Central memory CD4-positive, alpha-beta T cell (primary cell): ENCODE measurements at places on chromosomes 3 and 15.
A peak's percentile ranks its signal among the peaks of the same experiment; 100 is the strongest.

DNA sequence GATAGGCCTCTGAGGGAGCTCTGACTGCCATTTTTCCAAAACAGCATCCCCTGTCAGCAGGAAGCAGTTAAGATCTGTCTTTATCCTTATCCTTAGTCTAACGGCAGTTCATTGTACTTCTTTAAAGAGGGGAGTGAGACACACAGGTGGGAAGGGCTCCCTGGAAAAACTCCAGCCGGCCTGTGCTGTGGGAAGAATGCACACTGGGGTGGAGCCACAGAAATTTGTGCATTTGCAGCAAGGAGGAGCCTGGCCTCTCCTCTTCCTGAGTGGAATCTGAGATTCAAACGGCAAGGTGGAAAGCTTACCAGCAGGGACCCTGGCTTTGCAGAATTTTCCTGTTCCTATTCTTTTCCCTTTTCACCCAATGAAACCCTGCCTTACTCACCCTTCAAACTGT lies 1209.4 kb downstream of the ROBO2 start:
- DNase-seq = no peak

DNA sequence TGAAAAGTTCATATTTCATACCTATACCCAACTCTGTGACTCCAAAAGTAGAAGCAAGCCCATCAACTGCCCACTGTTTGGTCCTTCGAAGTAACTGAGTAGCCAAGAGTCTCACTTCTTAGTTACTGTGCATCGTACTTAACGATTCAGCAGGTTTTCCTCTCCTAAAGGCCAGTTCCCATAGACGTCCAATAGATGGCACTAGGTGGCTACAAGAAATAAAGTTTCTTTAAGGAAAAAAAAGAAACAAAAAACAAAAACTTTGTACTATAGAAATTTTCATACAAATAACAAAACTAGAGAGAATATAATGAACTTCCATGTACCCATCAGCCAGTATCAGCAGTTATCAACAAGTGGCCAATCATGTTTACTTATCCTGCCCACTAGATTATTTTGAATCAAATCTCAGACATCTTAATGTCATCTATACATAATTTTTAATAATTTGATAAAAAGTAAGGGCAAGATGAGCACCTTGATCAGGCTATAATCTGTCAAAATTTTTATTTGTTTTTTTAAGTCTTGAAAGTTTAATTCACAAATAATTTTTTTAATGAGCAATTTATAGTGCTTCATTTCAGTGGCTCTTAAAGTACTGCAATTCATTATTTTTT lies 63.8 kb upstream of the ACP3 start:
- no peak for DNase-seq

DNA sequence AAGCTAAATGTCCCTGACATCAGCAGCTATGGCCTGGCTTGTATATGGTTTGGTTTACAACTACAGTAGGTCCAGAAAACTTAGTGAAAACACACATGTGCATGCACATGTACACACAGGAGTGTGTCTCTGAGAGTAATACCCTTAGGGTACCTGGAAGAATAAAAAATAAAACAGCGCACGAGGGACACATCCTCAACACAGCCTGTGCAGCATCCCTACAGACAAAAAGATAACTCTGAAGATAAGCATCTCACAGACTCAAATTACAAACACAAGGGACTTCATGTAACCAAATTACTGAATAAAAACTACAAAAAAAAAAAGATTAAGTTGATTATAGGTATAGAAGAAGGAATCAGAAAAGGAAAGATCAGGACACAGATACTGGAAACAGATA lies 108.8 kb downstream of the CTNNB1 start:
- DNase-seq = no peak

- DNase-seq = no peak
Observed at GRCh38 chr15:45812200-45812599, 177.4 kb downstream of the SQOR start.

DNA sequence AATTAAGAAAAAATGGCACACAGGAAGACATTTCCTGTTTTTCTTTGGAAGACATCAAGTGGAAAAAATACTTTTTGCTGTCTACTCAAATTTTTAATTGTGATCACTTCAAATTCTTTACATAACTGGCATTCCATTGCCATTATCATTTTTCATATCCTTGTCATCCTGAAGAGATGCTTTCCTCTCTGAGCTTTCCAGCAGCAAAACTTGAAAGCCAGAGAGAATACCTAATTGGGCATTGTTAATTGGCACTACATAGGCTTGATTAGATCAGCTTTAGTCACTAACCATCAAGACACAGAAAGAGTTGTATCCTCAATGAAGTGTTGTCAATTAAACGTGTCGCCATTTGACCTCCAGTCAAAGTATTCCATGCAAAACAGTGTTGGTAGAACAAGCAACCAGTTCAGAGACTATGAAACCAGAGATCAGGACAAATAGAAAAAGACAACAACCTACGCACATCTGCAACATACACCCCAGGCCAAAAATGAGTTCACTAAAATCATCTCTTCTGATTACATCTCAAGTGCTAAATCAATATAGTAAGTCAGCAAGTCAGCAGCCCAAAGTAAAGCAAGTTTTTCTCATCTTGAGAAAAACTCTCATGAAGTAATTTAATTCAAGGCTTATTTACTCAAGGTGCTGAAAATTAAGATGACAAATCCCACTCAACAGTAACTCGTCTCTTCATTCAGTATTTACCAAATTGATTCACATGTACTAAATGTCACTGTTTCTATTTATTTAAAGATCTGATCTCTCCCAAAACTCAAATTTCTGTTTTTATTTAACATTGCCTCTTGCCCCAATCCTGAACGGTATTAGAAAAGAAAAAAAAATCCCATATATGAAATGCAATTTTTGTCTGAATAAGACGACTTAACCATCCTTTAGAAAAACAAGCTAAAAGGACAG lies 123.0 kb downstream of the SUCLG2 start:
- no peak for DNase-seq

DNA sequence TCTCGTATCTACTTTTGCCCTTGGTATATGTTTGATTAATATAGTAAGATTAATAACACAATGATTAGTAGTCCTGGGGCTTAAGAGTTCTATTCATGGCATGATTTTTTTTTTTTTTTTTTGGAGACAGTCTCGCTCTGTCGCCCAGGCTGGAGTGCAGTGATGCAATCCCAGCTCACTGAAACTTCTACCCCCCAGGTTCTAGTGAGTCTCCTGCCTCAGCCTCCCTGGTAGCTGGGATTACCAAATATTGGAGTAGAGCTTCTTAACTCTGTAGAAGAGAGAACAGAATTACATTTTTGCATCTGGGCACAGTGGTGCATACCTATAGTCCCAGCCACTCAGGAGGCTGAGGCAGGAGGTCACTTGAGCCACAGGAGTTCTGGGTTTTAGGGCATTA lies 58.9 kb downstream of the RAB7A start:
- no peak for DNase-seq

DNA sequence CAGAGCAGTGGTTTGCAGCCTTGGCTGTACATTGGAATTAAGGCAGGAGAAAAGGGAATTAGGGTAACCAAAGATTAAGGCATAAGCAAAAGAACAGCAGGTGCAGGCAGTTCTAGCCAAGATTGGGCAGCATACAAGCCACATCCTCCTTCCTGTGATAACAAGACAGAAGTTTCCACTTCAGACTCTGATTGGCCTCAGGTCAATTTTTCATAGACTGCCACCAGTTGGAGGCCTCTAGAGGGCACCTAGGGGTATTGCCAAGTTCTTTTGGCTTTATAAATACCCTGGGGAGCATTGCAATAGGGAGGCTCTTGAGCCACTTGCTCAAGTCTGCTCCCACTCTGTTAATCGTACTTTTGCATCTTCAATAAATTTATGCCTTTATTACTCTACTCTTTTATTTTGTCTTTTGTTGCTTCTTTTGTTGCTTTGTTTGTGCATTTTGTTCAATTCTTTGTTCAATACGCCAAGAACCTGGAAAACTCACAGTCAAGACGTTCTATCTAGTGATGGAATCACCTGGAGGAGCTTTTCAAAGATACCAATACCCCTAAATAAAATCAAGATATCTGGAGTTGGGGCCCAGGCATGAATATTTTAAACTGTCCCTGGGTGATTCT lies 32.2 kb upstream of the FMN1 start:
- DNase-seq = peak; percentile 26

- no peak for DNase-seq
Observed at GRCh38 chr3:132174500-132174899, 139.7 kb upstream of the CPNE4 start.

- no peak for DNase-seq
Observed at GRCh38 chr3:61052851-61053250, 198.4 kb downstream of the FHIT start.

- no peak for DNase-seq
Observed at GRCh38 chr15:92112180-92112579, 258.7 kb downstream of the SLCO3A1 start.

DNA sequence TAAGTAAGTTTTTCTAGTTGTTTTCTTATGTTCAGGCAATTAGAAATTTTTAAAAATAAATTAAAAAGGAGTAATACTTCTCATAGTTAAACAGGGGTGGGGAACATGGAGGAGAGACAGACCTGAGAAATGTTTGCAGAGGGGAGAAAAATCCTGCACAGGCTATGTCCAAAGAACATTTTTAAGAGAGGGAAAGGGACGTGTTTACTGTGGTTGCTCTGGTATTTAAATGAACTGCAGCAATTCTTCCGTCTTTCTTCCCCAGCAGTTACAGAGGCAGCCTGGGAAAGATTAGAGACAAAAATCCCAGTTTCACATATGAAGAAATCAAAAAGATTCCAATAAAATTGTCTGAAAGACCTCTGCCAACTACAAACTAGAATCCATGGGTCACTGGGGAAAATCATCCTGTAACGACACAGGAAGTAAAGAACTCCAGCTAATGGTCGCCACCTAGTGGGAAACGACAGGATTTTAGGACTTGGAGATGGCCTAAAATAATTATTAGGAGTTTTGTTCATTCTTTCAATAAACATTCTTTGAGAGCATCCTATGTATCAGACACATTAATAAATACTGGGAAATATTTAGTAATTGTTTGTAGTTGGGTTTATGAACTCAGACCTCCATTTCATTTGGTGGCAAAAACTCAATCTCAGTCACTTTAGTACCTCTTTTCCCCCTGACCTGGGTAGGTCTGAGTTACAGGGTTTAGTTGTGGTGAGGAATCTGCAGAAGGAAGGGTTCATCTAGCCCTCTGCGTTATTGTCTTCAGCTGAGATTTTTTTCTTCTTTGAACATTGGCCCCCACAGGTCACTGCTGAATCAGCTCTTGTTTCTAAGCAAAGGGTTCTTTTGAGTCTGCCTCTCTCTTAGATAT lies 69.9 kb upstream of the GOLIM4 start:
- DNase-seq = no peak

GRCh38 chr3:126346466-126346865 lies 10.7 kb downstream of the KLF15 start:
- DNase-seq = no peak

DNA sequence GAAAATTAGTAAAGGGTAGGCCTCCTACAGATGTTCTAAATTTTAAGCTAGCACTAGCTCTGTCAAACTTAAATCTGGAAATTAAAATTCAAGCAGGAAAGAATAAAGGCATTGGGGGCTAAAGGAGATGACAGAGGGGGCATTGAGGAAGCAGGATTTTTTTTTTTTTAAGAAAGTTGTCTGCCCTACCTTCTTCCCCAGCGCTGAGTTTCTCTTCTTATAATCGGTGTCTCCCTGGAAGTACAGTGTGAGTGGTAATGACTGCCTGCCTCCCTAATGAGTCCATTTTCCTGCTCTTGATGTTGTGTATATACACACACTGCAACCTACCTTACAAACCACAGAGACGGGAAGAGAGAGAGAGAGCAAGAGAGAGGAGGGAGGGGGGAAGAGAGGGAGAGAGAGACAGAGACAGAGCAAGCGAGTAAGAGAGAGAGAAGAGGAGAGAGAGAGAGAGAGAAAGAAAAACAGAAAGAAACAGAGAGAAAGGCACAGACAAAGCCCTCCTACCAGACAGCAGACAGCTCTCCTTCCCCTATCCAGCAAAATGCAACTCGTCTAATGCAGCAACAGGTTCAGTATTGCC lies 47.0 kb downstream of the ZBTB20 start:
- peak; percentile 66 for DNase-seq

- peak; percentile 17 for DNase-seq
Observed at GRCh38 chr15:86624261-86625036, 544.8 kb downstream of the AGBL1 start.

GRCh38 chr3:122355612-122356011 lies 27.4 kb downstream of the MIX23 start:
- DNase-seq = no peak

DNA sequence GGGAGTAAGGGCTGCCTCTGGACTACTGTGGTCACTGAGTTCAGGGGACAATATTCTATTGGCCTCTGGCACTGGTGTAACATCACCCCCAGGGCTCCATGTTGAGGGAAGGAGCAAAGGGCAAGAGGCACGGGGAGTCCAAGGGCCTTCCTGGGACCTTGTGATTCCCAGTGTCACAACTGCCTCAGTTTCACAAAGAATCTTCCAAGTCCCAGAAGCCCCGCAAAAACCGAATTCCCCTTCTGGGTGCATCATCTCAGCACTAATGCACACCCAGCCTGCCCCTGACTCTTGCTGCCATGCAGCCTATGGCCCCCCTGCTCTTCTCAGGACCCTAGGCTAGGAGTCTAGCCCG lies 5.5 kb downstream of the AMOTL2 start:
- no peak for DNase-seq

GRCh38 chr3:16319723-16320122 lies 54.7 kb downstream of the OXNAD1 start:
- no peak for DNase-seq

GRCh38 chr15:55859681-55860080 lies 116.7 kb upstream of the PRTG start:
- DNase-seq = no peak
